ENCODE measurements at places on chromosomes 5 and 9. TPM values are rescaled to one million over a fixed set of nuclear protein-coding genes. Genes with fewer than 3 reads are reported as not detected.

PALM2AKAP2 gene
- under 0.01 TPM for total RNA-seq

DNA sequence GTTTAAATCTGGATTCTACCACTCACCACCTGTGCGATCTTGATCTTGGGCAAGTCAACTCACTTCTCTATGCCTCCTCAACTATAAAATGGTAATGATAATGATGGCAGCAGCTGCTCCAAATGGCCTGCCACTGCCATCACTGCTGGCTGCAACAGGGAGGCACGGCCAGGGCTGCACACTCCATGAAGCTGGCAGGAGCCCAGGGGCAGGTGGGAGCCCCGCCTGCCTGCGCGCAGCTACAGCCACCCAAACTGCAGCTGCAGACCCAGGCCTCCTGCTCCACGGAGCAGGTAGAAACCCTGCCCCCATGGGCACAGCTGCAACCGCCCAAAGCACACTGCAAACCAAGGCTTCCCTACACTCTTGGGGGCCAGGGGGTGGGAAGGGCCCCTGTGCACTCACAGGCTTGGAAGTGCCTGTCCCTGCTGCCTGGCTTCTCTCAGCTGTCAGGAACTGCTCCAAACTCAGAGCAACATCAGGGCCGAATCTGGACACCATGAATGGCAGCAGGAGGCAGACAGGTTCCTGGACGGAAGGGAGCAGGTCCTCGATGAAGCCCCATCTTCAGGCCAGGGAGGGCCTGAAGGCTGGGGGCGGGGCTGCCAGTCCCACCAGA lies 57.6 kb downstream of the PRELID2 start:
- DNase-seq = no peak

GRCh38 chr5:157390551-157391297 lies 69.3 kb upstream of the NIPAL4 start:
- no peak for DNase-seq

GRCh38 chr5:143435210-143435657 lies 31.7 kb upstream of the NR3C1 start:
- DNase-seq = no peak

DNA sequence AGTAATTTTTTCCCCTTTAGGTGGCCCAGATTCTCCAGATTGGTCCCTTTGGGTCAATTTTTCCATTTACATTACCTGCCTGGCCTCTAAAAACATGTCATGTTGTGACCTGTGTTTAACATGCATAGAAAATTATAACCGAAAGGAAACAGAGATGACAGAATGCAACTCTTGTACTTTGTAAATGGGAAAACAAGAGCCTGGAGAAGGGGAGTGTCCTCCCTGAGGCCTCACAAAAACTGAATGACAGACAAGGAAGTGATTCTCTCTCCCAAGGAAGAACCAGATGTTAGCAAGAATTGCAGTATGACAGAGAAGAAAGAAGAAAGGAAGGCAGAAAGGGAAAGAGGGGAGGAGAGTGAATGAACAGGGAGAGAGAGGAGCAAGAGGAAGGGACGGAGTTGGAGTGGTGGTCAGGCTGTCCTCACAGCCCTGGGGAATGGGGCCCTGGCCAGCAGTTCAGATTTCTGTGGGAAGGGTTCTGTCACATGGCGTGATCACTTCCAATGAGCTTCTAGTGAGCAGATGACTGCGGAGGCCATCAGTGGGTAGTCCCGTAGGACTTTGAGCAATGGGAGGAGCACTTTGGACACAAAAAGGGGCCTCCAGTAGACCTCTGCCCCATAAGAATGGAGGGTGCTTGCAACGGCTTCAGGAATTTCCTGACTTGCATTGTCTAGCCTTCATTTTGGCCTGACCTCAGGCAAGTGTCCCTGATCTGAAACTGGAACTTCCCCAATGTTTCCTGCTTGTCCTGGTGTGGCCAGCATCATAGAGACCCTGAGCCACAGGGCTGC lies 31.6 kb downstream of the ABLIM3 start:
- no peak for DNase-seq

GRCh38 chr9:83219154-83219923 lies 156.4 kb upstream of the RASEF start:
- peak; percentile 60 for DNase-seq

GRCh38 chr5:18699681-18700080 lies 1065.4 kb downstream of the TAF11L14 start:
- no peak for DNase-seq

- no peak for DNase-seq
Observed at GRCh38 chr9:1979741-1980367, 35.3 kb upstream of the SMARCA2 start.

DNA sequence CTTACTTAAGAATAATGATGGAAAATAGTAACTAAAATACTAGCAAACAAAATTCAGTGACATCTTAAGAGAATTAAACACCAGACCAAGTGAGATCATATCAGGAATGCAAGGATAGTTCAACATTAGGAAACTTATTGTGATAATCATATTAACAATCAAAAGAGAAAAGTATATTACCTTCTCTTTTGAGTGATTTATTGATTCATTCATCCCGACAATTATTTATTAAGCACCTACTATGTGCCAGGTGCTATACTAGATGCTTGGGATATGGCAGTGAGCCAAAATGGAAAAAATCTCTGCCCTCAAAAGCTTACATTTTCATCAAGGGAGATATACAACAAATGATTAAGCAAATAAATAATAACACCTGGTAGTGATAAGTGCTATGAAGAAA lies 23.7 kb upstream of the PURA start:
- no peak for DNase-seq

Measured in pulmonary artery endothelial cell (primary cell).